ENCODE measurements at places on chromosomes 5 and 9.
A peak's percentile ranks its signal among the peaks of the same experiment; 100 is the strongest.

DNA sequence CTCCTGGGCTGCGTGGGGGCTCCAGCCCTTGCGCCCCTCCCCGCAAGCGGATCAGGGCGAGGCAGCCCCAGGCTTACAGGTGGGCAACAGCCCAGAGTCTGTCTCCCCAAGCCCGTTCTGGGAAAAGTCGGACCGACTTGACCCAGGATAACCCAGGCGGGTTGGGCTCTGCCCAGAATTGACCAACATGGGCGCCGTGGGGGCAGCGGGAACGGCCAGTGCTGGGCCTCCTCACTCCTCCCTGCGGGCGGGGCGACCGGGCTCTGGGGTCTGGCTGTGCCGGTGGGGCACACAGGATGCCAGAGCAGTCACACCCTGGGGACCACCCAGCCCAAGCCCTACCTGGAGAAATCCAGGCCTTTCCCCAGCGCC, 15.3 kb upstream of the SYNPO start:
- DNase-seq: peak; percentile 78

DNA sequence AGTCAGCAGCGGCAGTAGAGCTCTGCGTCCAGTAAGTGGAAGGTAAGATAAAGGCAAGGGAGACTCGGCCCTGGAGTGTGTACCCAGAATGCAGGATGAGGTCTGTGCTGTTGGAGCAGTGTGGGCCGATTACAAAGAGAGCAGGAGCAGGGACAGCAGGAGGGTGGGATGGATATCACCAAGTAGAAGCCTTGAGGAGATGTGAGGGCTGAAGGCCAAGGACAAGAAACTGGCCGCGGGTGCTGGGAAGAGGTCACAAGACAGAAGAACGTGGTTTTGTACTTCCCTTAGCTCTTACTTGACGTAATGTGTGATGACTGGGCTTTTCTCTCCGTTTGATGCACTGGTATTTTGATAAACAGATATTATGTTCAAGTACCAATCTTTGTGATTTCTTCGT, 43.7 kb downstream of the OR2V1 start:
- DNase-seq: no peak

GRCh38 chr5:59178071-59178470, 595.2 kb downstream of the RAB3C start:
- no peak for DNase-seq

GRCh38 chr5:97388794-97389193, 205.7 kb upstream of the RIOK2 start:
- no peak for DNase-seq

GRCh38 chr9:96413302-96414221, 4.6 kb downstream of the ZNF367 start:
- no peak for DNase-seq

DNA sequence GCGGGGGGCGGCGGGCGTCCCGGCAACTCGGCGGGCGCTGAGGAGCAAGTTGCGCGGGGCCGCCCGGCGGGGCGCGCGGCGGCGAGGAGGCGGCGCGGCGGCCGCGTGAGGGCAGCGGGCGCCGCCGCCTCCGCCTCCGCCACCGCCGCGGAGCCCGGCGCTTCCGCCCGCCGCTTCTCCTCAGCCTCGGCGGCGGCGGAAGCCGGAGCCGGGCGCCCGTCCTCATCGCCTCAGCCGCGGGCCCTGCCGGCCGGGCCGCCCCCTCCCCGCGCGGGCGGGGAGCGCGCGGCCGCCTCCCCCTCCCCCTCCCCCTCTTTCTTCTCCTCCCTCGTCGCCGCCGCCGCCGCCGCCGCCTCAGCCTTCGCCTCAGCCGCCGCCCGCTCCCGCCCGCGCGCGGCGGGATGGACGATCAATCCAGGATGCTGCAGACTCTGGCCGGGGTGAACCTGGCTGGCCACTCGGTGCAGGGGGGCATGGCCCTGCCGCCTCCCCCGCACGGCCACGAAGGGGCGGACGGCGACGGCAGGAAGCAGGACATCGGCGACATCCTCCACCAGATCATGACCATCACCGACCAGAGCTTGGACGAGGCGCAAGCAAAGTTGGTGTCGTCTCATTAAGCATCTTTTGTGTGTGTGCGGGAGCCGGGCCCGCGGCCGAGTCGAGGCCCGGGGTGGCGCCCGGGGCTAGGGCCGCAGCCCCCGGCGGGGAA, at the start of gene PBX3:
Gene PBX3 (plus strand): TSS at position 321 of the 712 bp plus-strand sequence.
- peak; percentile 64 for DNase-seq

DNA sequence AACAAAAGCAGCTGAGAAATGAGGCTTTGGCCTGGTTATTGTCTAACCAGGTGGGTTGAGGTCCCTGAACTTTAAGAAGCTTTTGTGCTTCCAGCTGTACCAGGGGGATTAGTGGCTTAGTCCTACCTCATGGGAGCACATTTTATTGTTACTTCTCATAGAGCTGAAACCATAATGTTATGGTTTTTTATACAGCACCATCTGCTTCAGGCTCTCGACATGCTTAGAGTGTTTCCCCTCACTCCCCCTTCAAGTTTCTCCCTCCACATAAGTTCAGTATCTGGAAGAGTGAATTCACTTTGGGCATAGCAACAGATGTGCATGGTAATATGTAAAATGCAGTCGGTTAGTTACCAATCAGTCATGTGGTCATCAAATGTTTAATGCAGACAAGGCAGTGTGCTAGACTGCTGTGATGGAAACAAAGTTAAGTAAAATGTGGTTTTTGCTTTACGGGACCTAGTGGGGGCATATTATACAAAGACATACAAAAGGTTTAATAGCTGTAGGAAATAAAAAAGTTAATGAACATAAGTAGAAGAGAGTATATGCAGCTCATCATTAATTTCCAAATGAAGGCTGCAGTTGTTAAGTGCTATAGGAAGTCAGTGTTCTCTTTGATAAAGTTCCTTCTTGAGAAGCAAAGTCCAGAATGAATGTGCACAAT, 95.9 kb upstream of the SPRY4 start:
- DNase-seq: no peak

DNA sequence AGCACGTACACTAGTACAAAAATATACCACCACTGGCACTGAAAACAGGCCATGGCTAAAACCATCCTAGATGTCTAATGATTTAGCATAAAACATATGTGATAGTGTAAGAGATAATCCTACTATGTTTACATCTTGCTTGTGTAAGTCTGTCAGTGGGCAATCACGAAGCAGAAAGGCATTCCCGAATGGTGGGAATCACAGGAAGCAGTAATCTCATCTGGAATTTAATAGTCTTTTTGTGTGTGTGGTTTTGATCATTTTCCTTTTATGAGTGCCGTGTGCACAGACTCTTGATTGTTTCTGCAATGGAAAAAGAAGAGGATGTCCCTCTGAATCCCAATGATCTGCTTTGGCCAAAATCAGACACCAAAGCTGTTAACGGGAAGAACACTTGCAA, 200.5 kb downstream of the EBF1 start:
- DNase-seq: no peak

- DNase-seq: no peak
These were observed 19.8 kb downstream of the TRIP13 start for GRCh38 chr5:912280-913091.

GRCh38 chr5:71693828-71694427, 25.1 kb upstream of the CARTPT start:
- DNase-seq: no peak

- no peak for DNase-seq
These were observed 30.7 kb downstream of the SPIN1 start for GRCh38 chr9:88418715-88419540.

GRCh38 chr9:109993250-109993978, 213.4 kb downstream of the PALM2AKAP2 start:
- DNase-seq: no peak

DNA sequence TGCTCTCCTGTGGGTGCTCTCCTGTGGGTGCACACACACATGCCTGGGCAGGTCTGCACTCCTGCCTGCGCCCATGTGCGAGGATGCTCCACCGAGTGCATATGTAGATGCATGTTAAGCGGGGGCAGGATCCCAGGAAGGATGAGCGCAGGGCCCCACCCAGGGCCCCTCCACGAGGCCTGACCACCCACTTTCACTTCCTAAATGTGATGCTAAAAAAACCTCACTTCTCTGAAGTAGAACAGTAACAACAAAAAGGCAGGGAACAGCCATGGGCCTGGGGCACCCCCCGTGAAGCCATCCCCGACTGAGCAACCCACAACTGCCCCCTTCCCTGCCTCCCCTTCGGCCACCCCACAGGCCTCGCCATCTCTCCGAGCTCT, 48.2 kb upstream of the SARDH start:
- no peak for DNase-seq

DNA sequence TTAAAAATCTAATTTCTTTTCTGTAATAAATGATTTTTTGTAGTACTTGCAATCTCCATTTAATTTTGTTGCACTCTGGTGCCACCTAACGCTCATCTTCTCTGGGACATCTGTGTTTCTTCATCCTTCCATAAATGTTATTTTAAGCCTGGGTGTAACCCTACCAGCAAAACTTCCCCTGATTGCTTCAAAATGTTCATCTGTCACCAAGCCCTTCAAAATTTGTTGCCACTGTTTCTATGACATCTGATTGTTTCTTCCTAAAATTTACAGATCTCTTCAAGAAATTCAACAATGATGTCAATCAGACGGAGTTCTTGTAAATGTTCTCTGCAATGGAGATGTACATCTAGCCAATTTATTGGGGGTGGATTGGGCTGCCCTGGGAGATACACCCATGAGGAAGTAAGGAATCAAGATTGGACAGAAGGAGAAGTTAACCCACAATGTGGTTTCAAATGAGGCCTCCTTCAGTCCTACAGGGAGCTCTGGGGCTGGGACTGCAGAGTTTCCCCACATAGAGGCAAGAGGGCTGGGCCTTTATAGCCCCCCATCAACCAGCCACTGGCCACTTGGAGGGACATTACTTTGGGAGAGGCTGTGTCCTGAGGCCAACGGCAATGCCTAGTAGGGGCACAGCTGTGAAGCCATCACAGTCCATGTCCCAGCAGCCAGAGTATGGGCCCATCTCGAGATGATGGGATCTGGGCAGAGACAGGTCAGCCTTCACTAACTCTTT, 23.3 kb downstream of the MCTP1 start:
- no peak for DNase-seq

DNA sequence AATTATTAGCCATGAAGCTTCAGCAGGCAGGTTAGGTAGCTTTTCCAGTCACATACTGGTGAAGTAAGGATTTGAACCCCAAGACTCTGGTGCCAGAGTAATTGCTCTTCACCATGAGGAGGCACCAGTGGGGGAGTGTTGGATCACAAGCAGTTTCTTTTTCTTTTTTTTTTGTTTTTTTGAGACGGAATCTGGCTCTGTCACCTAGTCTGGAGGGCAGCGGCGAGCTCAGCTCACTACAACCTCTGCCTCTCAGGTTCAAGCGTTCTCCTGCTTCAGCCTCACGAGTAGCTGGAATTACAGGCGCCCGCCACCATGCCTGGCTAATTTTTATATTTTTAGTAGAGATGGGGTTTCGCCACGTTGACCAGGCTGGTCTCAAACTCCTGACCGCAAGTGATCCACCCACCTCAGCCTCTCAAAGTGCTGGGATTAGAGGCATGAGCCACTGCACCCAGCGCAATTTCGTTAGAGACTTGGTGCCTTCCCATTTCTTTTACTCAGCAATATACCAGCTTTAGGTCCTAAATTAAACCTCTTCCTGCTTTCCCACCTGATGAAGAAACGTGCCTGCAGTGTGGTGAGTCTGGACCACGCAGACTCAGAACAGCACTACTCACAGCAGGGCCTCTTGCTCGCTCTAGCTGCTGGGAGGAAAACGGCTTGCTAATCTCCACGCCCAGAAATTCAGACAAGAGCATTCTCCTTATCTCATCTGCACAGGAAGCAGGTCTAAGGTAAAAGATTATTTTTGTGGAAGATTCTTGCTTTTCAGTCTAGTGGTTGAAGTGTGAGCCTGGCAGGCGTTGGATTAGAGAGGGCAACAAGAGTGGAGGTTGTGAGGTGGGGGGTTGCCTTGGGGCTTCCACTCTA, at the start of gene S100Z:
Gene S100Z (plus strand): TSS at position 596 of the 873 bp plus-strand sequence. CDS start 25,346 bp downstream, outside the sequence.
- DNase-seq: no peak

DNA sequence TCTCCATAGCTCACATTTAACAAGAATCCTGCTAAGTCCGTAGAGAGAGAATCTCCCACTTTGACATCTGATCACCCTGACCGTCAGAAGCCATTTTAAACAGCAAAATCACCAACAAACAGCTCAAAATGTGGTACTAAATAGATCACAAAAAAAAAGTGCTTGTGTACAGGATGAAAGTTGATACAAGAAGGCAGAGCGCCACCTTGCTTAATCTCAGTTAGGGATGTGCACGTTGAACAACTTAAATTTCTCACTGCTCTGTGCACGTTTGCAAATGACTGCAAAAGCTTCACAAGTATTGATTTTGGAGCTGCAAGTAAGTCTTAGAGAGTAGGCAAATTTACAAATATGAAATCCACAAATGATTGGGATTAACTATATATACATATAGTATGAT, 63.1 kb upstream of the NREP start:
- no peak for DNase-seq

GRCh38 chr9:1986341-1986740, 28.8 kb upstream of the SMARCA2 start:
- DNase-seq: no peak

All from left cardiac atrium (tissue), 4 donors.